Amniotic epithelial cell (primary cell): ENCODE measurements at places on chromosomes 4 and X.
A peak's percentile ranks its signal among the peaks of the same experiment; 100 is the strongest.

GRCh38 chr4:76712564-76712963 lies 185.4 kb downstream of the SOWAHB start:
- DNase-seq, result no peak

- DNase-seq, result peak; percentile 57
Measured at GRCh38 chr4:28774344-28774743, 1913.7 kb downstream of the STIM2 start.

GRCh38 chr4:91118597-91118996 lies 991.4 kb downstream of the CCSER1 start:
- no peak for DNase-seq

DNA sequence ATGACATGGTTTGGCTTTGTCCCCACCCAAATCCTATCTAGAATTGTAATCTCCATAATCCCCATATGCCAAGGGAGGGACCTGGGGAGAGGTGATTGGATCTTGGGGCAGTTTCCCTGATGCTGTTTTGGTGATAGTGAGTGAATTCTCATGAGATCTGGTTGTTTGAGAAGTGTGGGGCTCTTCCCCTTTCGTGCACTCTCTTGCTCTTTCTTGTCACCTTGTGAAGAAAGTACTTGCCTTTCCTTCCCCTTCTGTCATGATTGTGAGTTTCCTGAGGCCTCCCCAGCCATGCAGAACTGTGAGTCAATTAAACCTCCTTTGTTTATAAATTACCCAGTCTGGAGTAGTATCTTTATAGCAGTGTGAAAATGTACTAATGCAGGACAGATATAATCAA lies 36.4 kb upstream of the FREM3 start:
- no peak for DNase-seq

- DNase-seq, result peak; percentile 47
Measured at GRCh38 chr4:77001907-77002306, 52.4 kb downstream of the SEPTIN11 start.

- no peak for DNase-seq
Measured at GRCh38 chrX:40108162-40108958, 10.6 kb upstream of the BCOR start.

- no peak for DNase-seq
Measured at GRCh38 chrX:16188687-16189086, 21.4 kb downstream of the MAGEB17 start.

DNA sequence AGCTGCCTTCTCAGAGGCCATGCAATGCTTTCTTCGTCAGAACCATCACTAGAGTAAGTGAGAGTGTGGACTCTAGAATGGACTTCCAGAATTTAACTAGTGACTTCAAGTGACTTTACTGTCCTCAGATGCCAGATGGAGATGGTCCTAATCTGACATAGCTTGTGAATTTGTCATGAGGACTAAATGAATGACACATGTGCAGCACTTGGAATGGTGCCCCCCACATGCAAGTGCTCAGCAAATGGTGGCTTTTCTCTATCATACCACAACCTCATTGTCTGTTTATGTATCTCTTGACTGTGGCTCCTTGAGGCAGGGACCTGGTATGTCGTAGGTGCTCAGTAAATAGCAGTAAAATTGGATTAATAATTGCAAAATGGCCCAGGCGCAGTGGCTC lies 91.6 kb upstream of the STX18 start:
- DNase-seq, result no peak

DNA sequence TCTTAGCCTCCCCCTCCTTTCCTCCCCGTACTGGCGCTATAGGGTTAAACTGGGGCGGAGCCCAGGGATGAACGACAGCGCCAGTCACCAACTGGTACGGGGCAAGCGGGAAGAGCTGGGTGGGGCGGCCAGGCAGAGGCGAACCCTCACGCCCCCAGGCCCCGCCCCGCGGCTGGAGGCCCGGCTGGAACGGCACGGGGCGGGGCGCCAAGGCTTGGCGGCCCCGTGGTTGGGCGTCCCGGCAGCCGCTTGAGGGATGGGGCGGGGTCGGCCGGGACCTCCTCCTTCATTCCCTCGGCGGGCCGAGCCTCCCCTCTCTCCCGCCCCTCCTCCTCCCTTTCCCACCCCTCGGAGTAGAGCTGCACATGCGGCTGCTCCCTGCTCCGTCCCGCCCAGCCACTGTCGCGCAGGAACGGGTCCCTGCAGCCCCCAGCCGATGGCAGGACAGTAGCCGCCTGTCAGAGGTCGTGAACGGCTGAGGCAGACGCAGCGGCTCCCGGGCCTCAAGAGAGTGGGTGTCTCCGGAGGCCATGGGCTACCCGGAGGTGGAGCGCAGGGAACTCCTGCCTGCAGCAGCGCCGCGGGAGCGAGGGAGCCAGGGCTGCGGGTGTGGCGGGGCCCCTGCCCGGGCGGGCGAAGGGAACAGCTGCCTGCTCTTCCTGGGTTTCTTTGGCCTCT lies at the start of gene EDA:
Gene EDA (plus strand): TSS at position 335 of the 678 bp plus-strand sequence.
- DNase-seq, result peak; percentile 55

DNA sequence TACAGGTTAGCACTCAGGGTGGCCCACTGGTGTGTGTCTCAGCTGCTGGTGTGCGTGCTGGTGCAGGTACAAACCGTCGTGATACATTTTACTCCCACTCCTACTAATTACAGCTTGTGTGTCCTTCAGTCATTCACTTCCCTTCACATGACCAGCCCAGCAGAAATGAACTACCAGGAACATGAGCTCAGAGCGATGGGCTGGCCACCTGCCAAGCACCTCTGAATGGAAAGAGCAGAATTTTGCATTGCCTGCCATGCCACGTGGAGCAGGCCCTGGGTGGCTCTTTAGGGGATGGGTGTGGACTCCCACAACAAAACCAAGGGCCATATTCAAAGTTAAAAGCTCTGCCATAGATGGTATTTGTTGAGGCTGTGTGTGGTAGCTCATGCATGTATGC lies 58.9 kb upstream of the PGM2 start:
- DNase-seq, result peak; percentile 59

- no peak for DNase-seq
Measured at GRCh38 chr4:154616731-154617130, 4.3 kb upstream of the FGG start.

DNA sequence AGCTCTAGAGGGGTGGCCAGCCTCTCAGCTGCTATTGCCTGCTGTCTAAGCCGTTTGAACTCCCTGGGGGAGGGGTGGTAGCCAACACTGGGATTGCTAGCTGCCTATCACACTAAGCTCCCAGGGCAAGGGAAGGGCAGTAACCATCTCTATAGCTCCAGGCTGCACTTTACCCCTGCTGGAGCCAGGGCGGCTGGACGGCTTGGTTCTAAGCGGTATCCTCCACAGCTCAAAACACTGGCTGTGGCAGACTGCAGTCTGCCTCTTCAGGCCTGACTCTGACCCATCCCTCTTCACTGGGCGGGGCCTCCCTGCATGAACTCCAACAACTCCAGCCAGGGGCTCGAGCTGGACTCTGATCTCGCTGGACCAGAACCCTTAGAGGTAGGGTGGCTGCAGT lies 55.3 kb upstream of the GNRHR start:
- DNase-seq, result no peak

DNA sequence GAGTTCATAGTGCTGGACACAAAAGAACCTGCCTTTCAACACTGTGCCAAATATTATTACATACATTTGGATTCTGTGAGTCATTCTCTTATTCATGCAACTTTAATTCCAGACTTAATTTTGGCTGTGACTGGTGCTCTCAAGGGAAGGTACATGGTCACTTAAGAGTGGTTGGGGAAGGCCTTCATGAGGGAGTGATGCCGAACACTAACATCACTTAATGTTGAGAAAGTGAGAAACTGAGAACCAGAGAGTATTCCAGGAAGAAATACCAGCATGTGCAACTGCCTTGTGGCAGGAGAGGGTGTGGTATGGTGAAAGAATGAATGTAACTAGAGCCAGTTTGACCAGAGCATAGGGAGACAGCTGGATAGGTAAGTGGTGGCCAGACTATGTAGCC lies 41.5 kb upstream of the FHDC1 start:
- peak; percentile 34 for DNase-seq

GRCh38 chr4:39231660-39232059 lies 49.3 kb downstream of the WDR19 start:
- peak; percentile 49 for DNase-seq

DNA sequence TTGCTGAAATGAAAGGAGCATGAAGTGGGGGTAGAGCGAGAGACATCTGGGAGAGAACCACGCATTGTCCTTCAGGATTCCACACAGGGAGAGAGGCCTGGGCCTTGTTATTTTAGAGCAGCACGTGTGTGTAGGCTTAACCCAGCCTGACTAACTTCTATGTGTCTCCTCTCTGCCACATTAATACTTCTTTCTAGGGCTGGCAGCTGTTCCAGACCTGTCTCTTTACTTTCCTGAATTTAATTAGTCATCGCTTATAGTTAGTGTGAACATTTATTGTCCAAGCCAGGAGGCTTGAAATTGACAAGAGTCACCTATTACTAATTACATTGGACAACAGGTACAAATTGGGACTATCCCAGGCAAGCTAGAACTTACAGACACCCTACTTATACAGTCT lies 51.3 kb downstream of the SMAD1 start:
- DNase-seq, result peak; percentile 10

GRCh38 chr4:163191999-163192398 lies 25.3 kb upstream of the NAF1 start:
- peak; percentile 4 for DNase-seq
